PC-9 (cell line): ENCODE measurements at places on chromosomes 7 and 10.
A peak's percentile ranks its signal among the peaks of the same experiment; 100 is the strongest.

DNA sequence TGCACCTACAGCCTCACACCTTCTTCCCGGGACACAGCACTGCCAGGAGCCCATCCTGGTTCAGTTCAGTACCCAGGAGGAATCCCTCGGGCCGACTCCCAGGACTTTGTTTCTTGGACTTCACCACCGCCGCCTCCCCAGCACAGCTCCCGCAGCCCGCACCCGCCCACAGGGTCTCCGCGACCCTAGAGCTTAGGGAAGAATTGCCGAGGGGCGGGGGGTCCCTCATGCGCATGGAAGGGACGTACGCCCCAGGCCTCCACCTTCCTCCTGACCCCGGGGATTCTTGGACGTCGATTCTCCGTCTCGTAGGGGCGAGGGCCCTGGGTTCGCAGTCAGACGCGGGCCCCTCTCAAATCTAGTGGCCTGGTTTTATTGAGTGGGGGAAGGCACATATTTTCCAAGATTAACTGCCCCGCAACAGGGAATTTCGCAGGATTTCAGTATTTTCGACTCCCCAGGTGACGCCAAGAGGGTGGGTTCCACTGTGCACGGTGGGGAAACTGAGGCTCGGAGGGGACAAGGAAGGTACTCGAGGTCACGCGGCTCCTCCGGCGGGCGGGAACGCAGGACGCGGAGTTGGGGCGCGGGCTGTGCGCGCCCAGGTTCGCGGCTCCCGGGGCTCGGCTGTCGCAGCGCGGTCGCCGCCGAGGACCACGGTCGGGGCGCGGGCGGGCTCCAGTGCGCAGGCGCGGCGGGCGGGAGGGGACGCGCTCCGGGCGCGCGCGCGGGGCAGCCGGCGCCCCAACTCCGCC is at the start of gene ADCY1:
Gene ADCY1, plus strand, starts transcription at position 708 of the 755 bp plus-strand sequence. CDS start 176 bp downstream, outside the sequence.
- DNase-seq = no peak

DNA sequence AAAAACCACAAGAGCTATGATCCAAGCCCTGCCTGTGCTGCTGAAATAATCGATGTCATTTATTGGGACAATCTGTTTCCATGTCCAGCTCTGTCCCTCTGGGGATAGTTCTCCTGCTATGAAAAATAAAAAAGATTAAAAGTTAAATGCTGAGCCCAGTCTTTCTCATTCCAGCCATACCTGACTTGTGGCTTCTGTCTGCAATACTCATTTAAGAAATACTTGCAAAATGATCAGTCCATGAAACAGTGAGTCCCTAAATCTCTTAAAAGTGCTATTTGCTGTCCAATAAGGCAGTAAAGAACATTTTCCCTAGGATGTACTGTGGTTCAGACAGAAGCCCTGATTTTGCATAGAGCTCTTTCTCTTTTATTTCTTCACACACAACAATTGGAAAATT is 91.7 kb downstream of the SLC16A9 start:
- no peak for DNase-seq

- DNase-seq = no peak
Observed at GRCh38 chr7:145151676-145152075, 315.8 kb upstream of the TPK1 start.

DNA sequence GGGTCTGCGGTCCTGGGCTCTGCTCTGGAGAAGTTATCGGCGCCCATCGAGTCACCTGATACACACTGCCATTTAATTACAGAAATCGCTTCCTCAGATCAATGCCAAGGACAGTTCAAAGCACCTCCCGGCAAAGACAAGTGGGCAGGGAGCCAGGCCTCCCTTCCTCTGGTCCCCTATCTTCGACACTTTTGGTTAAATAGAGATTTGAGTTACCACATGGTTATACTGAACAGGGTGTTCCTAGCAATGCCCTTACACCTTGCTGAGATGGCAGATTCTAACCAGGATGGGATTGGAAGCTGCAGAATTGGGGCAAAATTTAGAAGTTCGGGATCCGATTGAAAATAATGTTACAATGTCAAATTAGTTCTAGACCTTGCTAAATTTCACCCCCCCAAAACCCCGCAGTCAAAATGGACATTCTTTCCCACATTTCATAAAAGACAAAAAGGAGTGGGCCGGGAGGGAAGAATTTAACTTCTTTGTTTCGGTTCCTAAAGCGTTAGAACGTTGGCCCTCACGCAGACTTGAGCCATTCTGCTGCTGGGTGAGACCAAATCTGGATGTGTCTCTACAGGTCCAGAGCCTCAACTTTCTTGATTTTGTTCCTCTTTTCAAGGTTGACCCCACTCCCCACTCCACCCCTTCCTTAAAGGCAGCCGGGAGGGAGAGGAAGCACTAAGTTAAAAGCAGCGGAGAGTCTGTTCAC is 2.2 kb upstream of the DLX5 start:
- DNase-seq = no peak

DNA sequence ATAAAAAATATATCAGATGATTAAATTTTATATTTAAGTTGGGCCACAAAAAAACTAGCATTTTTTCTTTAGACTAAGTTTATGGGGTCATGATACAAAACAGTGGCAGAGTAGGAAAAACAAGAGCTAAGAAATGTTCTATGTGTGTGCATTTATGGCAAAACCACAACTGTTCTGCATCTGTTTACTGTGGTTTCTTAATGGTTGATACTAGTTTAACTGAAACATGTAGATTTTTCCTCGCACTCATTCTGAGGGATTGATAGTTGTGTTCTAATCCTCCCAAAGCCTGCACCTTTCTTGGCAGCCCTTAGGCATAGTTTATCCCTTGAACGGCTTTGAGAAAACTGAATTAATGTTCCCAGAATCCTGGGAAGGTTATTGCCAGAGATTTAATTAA is 66.6 kb upstream of the PHYHIPL start:
- no peak for DNase-seq

- DNase-seq = no peak
Observed at GRCh38 chr10:75334720-75335119, 66.8 kb downstream of the ZNF503 start.

DNA sequence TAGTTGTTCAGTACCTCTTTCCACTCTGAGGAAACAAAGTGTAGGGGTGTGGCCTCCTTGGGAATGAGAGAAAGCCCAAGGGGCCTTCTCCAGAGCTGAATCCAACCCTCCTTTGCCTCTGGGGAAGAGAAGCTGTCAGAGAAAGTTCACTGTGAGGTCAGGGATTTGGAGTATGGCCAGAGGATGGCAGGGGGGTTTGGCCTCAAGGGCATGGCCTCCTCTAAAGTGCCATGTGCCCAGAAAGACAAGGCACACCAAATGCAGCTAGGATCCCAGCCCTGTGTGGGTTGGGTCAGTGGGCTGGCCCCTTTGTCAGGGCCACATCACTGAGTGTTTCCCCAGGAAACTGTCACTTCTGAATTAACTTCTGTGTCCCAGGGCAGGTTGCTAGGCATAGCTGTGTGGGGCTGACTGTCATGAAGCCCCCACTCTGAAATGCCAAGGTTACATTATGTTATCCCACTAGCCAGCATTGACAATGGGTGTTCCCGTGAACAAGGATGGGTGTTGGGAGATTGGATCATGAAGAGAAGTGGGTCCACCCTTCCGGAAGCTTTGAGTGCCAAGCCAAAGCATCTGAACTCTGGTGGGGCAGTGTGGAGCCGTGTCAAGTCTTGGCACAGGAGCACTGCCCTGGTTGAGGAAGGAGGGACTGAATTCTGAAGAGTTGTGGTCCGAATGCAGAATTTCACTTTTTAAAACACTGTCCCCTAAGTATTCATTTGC is 123.3 kb downstream of the ZMIZ1 start:
- no peak for DNase-seq

DNA sequence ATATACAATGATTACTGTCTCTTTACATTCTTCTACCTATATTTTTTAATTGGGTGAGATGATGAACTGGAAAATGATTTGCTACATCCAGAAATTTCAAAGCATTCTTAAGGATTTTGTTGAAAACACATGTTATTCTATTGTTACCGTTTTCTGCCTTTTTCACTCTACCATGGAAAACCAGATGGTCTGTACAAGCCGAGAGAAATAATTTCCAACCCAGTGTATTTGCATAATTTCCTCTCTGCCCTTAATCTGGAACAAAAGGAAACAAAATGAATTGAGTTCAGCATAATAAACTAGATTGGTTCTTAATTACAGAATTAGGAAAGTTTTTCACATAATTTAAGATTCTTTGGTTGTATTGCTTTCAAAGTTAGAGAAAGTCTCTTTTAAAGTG is 211.2 kb downstream of the CACNB2 start:
- DNase-seq = no peak

DNA sequence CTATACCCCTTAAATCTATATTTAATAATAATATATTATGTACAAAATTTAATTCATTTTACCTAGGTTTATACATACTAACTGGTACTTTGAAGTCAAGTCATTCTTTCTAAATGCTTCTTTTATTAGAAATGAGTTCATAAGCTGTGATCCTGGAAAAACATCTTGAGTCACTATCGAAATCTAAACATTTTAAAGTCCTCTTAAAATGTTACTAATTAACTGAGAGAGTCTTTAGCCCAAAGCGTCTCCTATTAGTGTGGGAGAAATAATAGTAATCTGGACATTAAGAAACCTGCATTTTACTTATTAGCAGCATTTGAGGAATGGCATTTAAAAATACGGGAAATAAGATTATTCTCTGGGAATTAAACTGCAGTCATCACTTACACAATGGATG is 142.7 kb downstream of the CTNNA3 start:
- no peak for DNase-seq

DNA sequence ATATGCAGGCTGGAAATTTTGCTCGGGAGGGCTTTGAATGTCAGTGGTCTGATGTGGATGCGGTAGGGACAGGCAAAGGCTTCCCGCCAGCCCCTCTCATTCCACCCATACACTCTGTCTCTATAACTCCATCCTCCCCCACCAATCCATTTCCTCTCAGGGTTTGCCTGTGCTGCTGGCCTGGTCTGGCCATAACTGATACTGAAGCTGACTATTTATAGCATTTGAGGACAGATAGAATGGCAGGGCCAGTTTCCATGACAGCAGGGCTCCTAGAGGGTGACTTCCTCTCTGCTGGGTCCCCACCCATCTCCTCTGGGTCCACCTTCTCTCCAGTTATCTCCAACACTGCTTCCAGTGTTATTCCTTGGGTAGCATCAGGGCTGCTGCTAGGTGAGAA is 6.6 kb upstream of the PDLIM1 start:
- DNase-seq = no peak

GRCh38 chr7:35545831-35546230 is 149.1 kb downstream of the HERPUD2 start:
- DNase-seq = no peak

- no peak for DNase-seq
Observed at GRCh38 chr7:132751244-132751647, 175.0 kb upstream of the PLXNA4 start.

- DNase-seq = no peak
Observed at GRCh38 chr7:26471306-26472075, 179.8 kb downstream of the SNX10 start.

DNA sequence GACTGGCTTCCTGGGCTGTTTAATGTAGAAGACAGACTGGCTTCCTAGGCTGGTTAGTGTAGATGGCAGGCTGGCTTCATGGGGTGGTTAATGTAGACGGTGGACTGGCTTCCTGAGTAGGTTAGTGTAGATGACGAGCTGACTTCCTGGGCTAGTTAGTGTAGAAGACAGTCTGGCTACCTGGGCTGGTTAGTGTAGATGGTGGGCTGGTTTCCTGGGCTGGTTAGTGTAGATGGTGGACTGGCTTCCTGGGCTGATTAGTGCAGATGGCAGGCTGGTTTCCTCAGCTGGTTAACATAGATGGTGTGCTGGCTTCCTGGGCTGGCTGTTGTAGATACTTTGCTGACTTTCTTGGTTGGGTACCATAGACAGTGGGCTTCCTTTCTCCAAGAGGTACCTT is 122.9 kb upstream of the PPP2R2D start:
- no peak for DNase-seq

DNA sequence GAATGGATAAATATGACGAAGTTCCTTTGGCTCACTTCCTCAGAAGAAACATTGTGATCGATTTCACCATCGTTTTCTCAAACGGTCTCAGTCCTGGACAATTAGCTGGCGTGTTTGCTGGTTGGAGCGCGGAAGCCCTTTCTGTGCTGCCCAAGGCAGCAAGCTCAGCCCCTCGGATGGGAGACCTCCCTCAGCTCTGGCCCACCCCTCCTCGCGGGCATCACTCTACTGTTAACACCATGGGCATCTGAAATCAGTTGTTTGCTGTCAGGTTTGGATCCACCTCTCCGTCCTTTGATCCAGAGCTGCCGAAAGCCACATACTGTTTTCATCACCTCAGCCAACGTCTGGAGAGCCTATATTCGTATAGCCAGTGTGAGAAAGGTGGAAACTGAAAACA is 68.2 kb downstream of the C10orf143 start:
- no peak for DNase-seq

- no peak for DNase-seq
Observed at GRCh38 chr10:43824934-43825333, 176.3 kb upstream of the ZNF32 start.

DNA sequence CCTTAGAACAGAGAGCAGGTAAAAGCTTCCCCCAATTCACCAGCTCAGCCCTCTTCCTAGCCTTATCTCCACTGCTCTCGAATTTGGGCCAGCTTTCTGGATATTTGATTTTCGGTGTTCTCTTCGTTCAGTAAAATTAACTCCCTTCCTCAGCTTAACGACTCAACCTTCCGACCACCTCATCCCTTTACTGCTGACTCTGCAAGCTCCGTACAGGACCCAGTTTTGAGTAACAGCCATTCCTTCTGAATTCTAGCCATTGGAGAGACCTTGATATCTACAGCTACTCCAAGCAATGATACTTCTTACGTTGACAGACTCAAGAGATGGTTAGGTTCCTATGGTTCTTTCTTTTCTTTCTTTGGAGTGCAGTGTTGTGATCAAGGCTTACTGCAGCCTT is 65.8 kb downstream of the ATE1 start:
- DNase-seq = no peak

- peak; percentile 7 for DNase-seq
Observed at GRCh38 chr10:119595676-119596515, 868 bp downstream of the TIAL1 start.

DNA sequence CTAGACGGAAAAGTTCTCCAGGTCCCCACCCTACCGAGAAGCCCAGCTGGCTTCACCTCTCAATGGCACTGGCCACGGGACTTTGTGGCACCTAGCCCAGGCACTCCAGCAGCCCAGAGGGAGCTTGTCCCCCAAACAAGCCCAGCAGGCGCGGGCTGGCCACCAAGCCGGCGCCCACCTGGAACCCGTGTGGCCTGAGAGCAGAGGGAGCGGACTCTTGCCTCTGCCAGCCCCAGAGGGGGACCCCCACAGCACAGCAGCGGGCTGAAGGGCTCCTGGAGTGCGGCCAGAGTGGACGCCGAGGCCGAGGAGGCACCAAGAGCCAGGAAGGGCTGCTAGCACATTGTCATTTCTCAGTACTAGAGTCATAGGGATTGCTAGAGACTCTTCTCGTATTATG is 671.4 kb downstream of the CNTNAP2 start:
- DNase-seq = no peak

GRCh38 chr10:114749510-114749909 is 72.1 kb upstream of the FHIP2A start:
- DNase-seq = no peak

- DNase-seq = no peak
Observed at GRCh38 chr10:48508791-48509772, 95.8 kb downstream of the ARHGAP22 start.

- DNase-seq = no peak
Observed at GRCh38 chr10:112189465-112189864, 5.9 kb upstream of the GPAM start.

GRCh38 chr10:101158459-101159058 is 27.5 kb downstream of the TLX1 start:
- no peak for DNase-seq
